Right lobe of liver (tissue), 6 donors: ENCODE measurements at places on chromosomes 1 and 21.

DNA sequence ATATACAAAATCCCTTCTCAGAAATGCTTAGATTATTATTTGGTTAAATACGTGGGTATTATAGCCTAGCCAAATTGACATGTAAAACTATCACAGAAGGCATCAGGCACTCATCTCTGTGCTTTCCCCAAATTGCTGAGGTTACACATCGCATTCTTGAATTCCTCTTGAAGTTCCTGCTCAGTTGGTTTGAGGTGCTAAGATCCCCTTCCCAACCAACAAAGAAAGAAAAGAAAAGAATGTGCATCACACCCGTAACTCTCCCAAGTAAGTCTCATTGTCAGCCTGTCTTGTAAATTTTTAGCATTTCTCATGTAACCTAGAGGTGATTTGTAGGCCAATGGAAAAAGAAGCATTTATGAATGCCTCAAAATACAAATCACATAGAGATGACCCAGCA lies 539.2 kb upstream of the PRMT6 start:
- no peak for DNase-seq

DNA sequence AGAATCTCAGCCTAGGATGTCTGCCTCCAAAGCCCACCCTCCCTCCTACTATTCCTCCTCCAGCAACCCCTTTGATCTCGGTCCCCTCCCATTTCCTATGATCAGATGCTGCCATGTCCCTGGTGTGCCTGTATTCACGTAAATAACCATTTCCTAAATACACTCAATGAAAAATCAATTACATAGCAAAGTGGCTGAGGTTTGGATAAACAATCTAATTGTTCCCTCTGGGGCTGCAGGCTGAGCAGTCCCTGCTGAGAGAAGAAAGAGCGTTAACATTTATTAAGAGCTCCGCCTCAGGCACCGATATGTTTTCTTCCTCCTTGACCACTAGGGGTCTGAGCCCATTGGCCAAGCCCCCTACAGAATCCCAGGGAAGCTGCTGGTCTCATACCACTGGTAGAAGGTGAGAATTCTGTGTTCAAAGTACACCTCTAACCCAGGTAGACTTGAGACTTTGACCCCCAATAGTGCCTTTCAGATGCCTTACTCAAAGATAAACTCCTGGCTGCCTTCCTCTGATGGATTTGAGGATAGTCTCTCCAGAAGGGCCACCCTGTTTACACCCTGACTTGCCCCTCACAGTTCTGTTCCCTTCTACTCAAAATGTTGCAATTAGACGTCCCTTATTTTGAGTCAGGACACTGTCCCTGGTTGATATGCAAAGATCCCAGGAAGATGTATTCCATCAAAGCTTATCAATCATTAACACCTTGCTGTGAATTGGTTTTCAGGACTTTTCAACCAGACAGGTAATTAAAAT lies 33.9 kb upstream of the CAMK1G start:
- no peak for DNase-seq

- no peak for DNase-seq
Observed at GRCh38 chr1:92698932-92699331, 86.0 kb downstream of the EVI5 start.

- no peak for DNase-seq
Observed at GRCh38 chr1:165389609-165390008, 33.1 kb upstream of the LMX1A start.

DNA sequence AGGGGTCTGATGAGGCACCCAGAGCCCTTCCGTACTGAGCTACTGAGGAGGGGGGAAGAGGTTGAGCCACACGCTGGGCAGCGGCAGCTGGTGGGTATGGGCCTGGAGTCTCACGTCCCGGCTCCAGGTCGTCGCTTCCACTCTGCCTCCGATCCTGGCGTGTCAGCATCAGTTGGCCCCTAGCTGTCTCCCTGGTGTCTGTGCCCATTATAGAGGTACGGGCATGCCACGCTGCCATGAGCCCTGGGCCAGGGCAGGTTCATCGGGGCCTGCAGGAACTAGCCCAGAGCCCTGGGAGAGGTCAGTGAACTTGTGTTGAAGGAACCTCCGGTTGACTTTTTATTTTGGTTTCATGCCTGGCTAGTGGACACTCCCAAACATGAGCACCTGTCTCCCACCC lies 18.2 kb downstream of the COQ8A start:
- DNase-seq = no peak

GRCh38 chr1:39681294-39681693 lies 9.4 kb upstream of the NT5C1A start:
- no peak for DNase-seq
